B cell (primary cell): ENCODE measurements at places on chromosomes 7 and 10. TPM values are rescaled to one million over a fixed set of nuclear protein-coding genes. Genes with fewer than 3 reads are reported as not detected.

DNA sequence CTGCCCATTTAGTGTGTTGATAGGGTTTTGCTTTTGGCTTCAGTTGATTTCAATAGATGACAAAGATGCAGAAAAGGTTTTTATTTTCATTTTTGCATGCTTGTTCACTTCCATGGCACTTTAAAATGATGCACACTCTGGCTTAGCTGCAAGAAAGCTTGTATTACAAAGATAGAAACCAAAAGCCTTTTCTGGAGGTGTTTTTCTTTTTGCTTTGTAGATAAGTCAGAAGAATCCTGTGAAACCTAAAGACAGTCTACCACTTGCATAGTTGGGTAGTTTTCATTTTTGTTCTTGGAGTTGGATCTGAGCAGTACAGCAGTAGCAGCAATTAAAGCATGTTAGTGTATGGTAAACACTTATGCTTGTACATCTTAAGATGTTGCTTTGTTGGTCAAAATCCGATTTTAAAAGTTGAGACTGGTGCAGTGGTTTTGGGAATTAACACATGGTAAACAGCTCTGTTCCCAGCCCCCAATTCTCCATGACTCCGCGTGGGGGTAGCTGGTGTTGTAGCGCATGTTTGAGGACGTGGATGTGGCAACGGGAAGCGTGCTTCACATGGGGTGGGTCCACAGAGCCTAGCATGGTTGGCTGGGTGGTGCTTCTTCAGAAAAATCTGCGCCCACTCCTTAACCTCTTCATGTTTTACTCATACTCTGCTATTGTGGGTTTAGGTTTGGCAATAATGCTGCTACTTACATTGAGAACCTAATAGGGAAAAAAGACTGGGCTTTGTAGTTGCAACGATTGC, 19.8 kb downstream of the CCNY start:
- DNase-seq = no peak
- H3K4me1 ChIP-seq = peaks cover 46% of the 10 kb centered on the region
- no peak overlapping the region for H3K4me3 ChIP-seq
- no peaks in the 10 kb centered on the region for H3K27me3 ChIP-seq

DNA sequence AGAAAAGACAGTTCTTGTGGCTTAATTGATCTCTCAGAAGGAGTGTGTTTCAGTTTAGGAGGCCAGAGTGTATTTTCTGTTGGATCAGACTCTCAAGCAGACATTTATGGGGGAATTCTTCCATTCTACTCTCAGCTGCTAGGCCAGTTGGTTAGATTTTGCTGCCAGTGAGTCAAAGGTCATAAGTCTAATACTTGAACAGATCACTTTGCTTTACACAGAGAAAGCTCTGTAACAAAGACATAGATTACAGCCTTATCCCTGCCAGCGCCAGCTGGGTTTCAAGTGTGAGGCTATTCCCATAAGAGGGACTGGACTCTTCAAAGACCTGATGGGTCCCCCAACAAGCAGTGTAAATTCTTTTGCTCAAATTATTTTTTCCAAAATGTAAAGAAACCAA, 145.6 kb upstream of the SEMA3C start:
- H3K27ac ChIP-seq = no peak overlapping the region
- no peaks in the 10 kb centered on the region for H3K27me3 ChIP-seq
- H3K4me3 ChIP-seq = no peak overlapping the region

GRCh38 chr10:125130916-125131315, 29.4 kb downstream of the CTBP2 start:
- H3K27me3 ChIP-seq = no peaks in the 10 kb centered on the region
- DNase-seq = no peak
- no peak overlapping the region for H3K4me3 ChIP-seq

- DNase-seq = no peak
- no peaks in the 10 kb centered on the region for H3K4me1 ChIP-seq
- no peak overlapping the region for H3K27ac ChIP-seq
- H3K36me3 ChIP-seq = peaks cover 5% of the 10 kb centered on the region
Measured at GRCh38 chr7:33346055-33346454, 216.7 kb downstream of the BBS9 start.

- H3K36me3 ChIP-seq = peaks cover 9% of the 10 kb centered on the region
- H3K4me3 ChIP-seq = no peak overlapping the region
- no peaks in the 10 kb centered on the region for H3K27me3 ChIP-seq
- H3K27ac ChIP-seq = no peak overlapping the region
- DNase-seq = no peak
- H3K4me1 ChIP-seq = peaks cover 8% of the 10 kb centered on the region
Measured at GRCh38 chr10:74063256-74063655, 65.3 kb downstream of the VCL start.

DNA sequence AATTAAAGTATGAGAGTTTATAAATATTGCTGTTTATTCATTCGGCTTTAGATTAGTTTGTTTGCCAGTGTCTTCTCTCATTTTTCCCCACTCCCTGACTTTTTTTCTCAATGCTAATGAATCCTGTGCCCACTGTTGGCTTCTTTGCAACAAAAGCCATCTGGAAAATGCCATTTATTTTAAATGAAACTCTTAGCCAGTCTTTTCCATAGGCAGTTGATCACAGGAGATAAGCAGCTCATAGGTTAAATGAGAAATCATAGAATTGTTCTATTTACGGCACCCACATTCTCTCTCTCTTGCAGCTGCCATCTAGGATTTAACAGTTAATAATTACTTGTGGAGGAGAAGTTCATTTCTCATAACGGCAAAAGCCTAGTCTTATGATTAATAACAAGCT, 249.3 kb upstream of the POM121L12 start:
- H3K36me3 ChIP-seq = no peaks in the 10 kb centered on the region
- no peak overlapping the region for H3K27ac ChIP-seq
- no peak overlapping the region for H3K4me3 ChIP-seq
- no peaks in the 10 kb centered on the region for H3K4me1 ChIP-seq

CALML5 gene
- total RNA-seq = not detected in 2 replicates

DNA sequence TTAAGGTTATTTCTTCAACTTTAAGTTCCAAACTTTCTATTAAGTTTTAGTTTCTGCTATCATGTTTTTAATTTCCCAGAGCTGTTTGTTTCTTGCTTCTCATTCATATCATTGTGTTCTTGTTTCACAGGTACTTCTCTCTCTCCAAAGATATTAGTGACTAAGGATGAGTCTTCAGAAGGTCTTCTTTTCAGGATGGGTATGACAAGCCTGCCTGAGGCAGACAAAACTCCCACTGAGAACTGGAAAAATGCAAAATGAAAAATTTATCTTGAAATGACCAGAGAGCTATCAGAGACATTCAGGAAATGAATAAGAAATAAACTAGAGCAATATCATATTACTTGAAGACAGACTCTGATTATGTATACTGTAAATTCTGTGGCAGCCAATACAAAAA, 110.8 kb upstream of the EGFR start:
- no peaks in the 10 kb centered on the region for H3K4me1 ChIP-seq
- no peak overlapping the region for H3K27ac ChIP-seq
- H3K36me3 ChIP-seq = no peaks in the 10 kb centered on the region
- H3K27me3 ChIP-seq = no peaks in the 10 kb centered on the region

GRCh38 chr7:96075510-96076349, 246.2 kb downstream of the SLC25A13 start:
- H3K4me3 ChIP-seq = peak overlapping the region; percentile 53
- no peak overlapping the region for H3K27ac ChIP-seq
- peak; percentile 65 for DNase-seq
- H3K4me1 ChIP-seq = peaks cover 9% of the 10 kb centered on the region
- H3K27me3 ChIP-seq = peaks cover 24% of the 10 kb centered on the region

GRCh38 chr7:123715198-123715597, 33.6 kb downstream of the WASL start:
- no peak overlapping the region for H3K27ac ChIP-seq
- DNase-seq = no peak
- H3K27me3 ChIP-seq = no peaks in the 10 kb centered on the region
- H3K4me3 ChIP-seq = no peak overlapping the region

DNA sequence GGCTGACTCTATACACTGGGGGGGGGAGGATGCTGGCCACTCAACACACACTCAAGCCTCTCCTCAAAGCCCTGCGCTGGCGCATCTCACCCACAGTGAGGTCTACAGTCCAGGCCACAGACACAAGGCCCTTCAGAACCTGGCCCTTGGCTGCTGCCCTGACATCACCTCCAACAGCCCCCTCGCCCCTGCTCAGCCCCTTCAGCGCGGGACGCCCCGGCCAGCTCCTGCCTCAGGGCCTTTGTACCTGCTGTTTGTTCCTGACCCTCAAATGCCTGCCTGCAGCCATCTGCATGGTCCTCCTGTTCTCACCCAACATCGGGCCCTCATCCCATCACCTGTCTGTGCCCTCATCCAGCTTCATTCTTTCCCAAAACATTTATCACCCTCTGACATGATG, 572.6 kb downstream of the DNAJB6 start:
- H3K27ac ChIP-seq = no peak overlapping the region
- H3K36me3 ChIP-seq = no peaks in the 10 kb centered on the region
- H3K4me1 ChIP-seq = no peaks in the 10 kb centered on the region

- peaks cover 5% of the 10 kb centered on the region for H3K36me3 ChIP-seq
- no peak overlapping the region for H3K27ac ChIP-seq
- H3K4me3 ChIP-seq = no peak overlapping the region
- no peaks in the 10 kb centered on the region for H3K27me3 ChIP-seq
- no peak for DNase-seq
Measured at GRCh38 chr10:49837685-49838084, 75.6 kb upstream of the OGDHL start.

BAIAP2L1 gene
- total RNA-seq = 2.7 and 3.7 TPM in 2 replicates
